Non-pigmented ciliary epithelial cell (primary cell): ENCODE measurements at places on chromosomes 7 and 10.
A peak's percentile ranks its signal among the peaks of the same experiment; 100 is the strongest.

GRCh38 chr7:142797391-142798377 is 26.9 kb downstream of the PRSS2 start:
- DNase-seq = no peak

DNA sequence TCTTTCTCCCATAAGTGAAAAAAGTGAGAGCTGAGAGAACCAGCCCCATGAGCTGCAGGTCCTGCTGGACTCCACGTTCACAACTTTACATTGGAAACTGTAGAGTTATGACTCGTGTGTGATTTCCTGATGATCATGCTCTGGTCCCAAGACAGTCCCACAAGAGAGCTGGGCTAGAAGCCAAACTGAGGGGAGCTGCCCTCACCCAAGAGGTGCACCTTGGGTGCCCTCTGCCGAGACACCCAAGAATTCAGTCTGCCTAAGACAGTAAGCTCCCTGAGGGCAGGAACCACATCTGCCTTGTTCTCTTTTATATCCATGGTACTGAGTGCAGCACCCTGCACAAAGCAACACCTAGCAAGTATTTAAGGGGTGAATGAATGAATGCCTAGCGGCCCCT is 112.8 kb upstream of the SFMBT2 start:
- DNase-seq = no peak

DNA sequence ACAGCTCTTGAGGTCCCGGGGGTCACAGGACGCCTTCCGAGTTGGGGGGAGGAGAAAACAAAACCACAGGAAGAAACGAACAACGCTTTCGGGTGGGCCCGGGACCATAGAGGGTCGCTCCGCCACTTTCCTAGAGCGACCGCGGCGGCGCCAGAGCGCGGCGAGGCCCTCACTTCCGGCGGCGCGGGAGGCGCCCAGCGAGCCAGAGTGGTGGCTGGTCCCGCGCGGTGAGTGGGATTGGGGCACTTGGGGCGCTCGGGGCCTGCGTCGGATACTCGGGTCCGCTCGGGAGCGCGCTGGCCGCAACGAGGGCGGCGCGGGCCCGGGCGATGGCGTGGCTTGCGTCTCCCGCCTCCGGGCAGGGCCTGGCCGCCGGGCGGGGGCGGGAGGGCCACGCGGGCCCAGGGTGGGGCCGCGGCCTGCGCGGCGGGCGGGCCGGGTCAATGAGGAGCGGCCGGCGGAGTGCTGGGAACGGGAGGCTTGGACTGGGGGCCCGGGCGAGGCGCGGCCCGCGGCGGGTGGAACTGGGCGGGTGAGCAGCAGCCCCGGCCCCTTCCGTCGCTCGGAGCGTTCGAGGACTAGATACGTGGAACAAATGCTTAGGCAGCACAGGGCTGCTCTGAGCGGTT is at the start of gene ZNF22:
Gene ZNF22, plus strand, starts transcription at position 172 of the 629 bp plus-strand sequence. CDS start 2,446 bp downstream, outside the sequence.
- no peak for DNase-seq

- DNase-seq = no peak
These were observed 3.1 kb downstream of the CSTF2T start for GRCh38 chr10:51696251-51696650.

GRCh38 chr7:26279405-26279804 is 12.3 kb upstream of the SNX10 start:
- no peak for DNase-seq

DNA sequence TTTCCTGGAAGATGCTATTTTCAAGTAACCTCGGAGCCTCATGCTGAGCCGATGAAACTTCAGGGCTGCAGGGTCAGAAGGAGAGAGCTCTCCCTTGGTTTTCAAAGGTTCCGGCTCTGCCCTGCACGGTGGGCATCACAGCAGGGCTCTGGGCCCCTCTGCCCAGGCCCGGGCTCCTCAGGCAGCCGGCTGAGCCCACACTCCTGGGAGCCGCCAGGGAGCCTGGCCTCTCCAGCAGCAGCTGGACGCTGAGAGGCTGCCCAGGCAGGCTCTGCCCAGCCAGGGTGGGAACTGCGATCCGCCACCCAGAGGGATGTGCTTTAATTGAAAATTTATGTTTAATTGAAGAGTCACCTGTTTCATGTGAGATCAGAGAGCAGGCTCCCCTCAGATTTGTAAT is 97.5 kb upstream of the MGMT start:
- DNase-seq = no peak

GRCh38 chr7:538764-539685 is 19.4 kb upstream of the PDGFA start:
- no peak for DNase-seq

DNA sequence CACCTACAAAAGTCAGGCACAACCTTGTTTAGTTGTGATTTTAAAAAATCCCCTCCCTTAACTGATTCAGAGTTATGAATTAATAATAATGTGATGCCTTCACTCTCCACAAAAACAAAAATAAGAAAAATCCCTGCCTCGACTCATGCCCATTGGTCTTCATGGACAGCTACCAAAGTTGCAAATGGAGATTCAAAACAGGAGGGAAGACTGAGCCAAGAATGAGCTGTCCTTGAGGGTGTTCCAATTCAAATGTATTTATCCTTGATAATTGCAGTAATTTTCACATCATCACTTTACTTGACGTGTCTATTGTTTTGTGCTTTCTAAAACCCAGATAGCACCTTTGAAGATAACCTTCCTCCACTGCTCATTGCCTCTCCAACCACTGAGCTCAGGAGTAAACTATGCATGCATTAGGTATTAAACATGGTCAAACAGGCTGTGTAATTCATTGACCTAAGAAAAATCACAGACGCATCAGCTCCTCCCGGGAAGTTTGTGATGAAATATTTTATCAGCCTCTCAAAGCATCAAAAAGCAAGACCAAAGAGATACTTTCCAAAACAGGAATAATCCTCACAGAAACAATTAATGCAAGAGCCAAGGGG is 712.7 kb upstream of the IGFBP3 start:
- no peak for DNase-seq

- no peak for DNase-seq
These were observed 187.6 kb downstream of the DNAH11 start for GRCh38 chr7:21730399-21730798.

GRCh38 chr7:35723011-35723410 is 28.1 kb upstream of the HERPUD2 start:
- no peak for DNase-seq

- DNase-seq = no peak
These were observed 153.6 kb downstream of the ARHGAP21 start for GRCh38 chr10:24569828-24570657.

DNA sequence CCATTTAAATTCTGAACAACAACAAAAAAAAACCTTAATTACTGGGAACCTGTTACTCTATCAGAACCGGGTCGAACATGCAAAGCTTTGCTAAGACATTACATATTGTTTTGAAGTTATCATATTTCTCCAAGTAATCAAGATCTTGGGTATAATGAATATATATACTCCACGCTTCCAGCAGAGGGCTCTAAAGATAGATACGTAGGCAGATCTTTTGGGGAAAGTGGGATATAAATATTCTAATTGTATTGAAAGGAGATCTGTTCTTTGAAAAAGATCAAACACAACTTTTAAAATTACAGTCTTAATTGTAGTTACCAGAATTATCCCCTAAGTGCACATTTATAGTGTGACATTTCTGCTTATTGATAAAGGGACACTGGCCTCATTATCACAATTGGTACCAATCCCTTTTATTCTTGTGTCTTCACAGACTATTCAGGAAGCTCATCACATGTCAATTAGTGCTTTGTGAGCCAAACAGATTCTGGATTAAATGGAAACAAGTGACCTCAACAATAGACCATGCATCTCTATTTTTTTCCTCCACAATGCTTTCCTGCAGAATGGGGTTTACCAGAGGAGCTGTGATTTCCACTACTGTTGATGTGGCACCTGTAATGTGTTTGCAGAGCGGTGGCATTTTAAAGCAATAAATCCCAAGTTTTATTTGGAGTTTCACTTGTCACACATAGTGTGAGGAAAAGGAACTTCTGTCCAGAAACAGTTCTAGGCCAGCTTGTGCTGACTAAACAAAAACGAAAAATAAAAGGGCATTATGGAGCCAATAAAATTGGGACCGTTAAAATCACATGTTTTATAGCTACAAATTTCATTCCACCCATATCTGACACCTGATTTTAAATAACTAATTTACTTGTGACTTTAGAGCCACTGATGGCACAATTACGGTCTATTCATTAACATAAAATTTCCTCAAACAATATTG is 122.4 kb downstream of the CTTNBP2 start:
- DNase-seq = peak; percentile 1

DNA sequence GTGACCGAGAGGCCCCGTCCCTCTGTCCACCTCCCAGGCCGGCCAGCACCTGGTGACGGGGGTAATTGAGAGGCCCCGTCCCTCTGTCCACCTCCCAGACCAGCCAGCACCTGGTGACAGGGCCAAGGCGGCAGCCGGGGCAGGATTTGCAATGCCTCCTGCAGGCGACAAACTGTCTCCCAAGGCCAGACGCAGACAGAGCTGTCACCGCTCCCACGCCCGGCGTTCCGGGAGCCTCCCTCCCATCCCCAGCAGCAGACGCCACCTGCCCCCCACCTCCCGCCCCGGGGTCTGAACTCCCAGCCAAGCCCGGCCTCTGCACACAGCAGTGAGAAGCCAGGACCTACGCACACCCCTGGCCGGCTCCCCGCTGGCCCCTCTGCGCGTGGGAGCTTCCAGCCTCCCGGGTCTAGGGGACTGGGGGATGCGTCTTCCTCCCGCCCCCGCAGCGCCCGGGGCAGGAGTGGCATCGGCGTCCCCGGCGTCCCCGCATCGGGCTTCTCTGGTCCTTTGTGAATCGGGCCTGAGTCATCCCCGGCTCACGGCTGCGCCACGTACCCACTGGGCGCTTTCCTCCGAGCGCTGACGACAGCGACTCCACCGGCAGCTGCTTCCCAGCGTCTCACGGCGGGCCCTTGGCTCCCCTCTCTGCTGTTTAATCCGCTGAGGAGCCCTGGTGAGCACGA is 95.1 kb upstream of the DIP2C start:
- DNase-seq = peak; percentile 49

GRCh38 chr10:88131511-88132139 is 268.2 kb downstream of the PTEN start:
- no peak for DNase-seq

GRCh38 chr7:7681936-7682329 is 36.5 kb downstream of the RPA3 start:
- DNase-seq = no peak

DNA sequence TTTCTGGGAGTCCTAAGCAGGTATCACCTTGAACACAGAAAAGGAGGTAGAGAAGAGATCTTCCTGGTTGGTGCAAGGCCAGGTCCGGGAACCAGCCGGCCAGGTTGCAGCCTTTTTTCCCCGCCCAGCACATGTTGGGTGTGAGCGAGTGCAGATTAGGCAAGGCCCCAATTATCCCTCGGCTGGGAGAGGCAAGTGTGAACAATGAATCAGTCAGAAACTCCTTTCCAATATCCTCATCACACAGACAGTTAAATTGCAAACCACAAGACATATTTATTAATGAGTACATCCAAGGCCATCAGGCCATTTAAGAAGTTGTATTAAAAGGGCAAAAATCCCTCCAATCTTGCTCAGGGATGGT is 115.0 kb upstream of the AFAP1L2 start:
- DNase-seq = no peak

- DNase-seq = no peak
These were observed 793.5 kb upstream of the ZNF722 start for GRCh38 chr7:63205136-63205535.

DNA sequence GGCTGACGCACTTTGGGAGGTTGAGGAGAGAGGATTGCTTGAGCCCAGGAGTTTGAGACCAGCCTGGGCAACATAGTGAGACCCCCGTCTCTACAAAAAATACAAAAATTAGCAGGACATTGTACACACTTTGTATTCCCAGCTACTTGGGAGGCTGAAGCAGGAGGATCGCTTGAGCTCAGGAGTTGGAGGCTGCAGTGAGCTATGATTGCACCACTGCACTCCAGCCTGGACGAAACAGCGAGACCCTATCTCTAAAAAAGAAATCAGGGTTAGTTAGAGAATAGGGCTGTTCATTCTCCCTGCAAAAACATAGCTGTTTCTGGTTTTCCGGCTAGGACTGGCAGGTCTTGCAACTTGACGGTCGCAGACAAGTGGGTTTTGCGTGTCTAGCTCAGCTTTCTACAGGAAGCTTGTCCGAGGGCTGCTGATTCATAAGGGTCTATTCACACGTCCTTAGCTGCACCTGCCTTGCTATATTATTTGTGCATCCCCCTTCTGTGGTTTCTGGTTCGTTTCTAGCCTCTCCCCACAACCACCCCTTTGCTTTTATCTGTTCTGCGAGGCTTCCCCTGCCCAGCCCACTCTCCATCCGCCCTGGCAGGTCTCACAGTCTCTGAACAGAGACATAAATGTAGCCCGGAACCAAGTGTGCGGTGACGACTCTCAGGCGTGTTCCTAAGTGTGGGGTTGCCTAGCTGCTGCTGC is 10.7 kb downstream of the AMZ1 start:
- DNase-seq = no peak

GRCh38 chr10:132607961-132608495 is 70.4 kb downstream of the INPP5A start:
- no peak for DNase-seq

- no peak for DNase-seq
These were observed 155.4 kb upstream of the ITGB1 start for GRCh38 chr10:33113466-33113865.

GRCh38 chr10:63723741-63724140 is 202.5 kb downstream of the REEP3 start:
- no peak for DNase-seq

DNA sequence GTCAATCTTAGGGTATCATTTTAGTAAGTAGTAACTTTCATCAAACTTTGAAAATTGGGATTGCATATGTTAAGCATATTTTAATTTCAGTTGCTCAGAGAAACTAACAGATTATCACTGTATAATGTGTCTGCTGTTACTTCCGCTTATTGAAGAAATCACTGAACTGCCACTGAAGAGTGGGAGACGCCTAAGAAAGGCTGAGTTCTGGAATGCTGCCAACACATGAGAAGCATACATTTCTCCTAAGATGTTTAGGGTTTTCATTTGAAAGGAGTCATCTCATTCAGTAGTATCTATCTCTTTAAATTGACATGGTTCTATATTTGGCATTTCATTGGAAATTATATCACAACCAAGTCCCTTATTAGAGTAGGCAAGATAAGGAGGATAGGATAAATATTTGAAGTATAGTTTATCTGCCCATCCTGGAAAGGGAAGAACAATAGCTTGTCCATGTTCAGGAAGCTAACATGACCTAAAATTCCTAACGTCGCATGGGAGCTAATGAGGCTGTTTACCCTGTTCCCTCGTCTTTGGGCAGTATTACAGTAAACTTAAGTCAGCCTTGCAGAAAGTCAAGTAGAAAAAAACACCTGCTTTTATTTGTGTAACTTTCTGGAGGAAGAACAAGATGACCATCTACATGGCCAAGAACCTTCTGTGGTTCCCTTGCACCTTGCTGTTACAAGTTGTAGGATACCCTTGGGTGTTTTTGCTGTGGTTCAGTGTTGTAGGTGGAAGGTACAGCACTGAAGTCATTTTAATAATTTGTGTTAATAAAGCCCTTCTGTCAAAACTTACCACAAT is 67.3 kb downstream of the NHLRC2 start:
- DNase-seq = no peak

GRCh38 chr10:86363184-86363832 is 3.3 kb downstream of the GRID1 start:
- DNase-seq = no peak

- DNase-seq = no peak
These were observed 9.4 kb upstream of the GATA3 start for GRCh38 chr10:8044908-8045725.

GRCh38 chr10:125096371-125096770 is 64.0 kb downstream of the CTBP2 start:
- no peak for DNase-seq

- no peak for DNase-seq
These were observed 55.7 kb downstream of the CCDC3 start for GRCh38 chr10:12945690-12946359.
